ENCODE measurements at places on chromosomes 1 and 21.

DNA sequence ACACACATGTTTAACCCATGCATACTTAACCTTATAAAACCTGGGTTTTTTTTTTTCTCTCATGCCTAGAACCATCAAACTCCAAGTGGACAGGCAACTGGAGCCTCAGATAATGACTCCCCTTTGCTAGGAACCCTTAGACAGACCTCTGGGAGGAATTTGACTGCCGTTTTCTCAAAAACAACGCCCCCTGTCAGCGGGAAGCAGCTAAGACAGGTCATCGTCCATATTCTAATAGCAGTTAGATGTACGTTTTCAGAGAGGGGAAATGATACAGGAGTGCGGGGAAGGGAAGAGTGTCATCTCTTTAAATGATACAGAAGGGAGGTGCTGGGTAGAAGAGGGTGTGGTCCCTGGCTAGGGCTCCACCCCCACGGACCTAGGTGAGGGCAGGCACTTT, 34.7 kb downstream of the LRRC3 start:
- DNase-seq, result no peak

GRCh38 chr1:169019419-169020058, 87.0 kb upstream of the ATP1B1 start:
- no peak for DNase-seq

DNA sequence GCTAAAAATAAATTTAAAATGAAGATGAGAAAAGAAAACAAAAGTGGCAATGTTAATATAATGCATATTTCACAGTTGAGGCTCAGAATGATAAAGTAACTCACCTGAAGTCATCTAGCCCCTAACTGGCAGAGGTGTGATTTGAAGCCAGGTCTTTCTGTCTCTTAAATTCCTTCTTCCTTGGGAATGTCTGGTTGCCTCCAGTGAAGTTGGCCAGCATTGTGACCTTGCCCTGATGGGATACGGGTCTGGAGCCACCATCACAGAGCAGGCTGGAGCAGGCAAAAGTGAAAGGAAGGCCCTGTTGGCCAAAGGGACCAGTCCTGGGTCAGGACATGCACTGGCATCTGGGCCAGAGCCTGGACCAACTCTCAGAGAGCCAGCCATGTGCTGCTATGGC, 111.7 kb downstream of the EPHB2 start:
- DNase-seq, result no peak

DNA sequence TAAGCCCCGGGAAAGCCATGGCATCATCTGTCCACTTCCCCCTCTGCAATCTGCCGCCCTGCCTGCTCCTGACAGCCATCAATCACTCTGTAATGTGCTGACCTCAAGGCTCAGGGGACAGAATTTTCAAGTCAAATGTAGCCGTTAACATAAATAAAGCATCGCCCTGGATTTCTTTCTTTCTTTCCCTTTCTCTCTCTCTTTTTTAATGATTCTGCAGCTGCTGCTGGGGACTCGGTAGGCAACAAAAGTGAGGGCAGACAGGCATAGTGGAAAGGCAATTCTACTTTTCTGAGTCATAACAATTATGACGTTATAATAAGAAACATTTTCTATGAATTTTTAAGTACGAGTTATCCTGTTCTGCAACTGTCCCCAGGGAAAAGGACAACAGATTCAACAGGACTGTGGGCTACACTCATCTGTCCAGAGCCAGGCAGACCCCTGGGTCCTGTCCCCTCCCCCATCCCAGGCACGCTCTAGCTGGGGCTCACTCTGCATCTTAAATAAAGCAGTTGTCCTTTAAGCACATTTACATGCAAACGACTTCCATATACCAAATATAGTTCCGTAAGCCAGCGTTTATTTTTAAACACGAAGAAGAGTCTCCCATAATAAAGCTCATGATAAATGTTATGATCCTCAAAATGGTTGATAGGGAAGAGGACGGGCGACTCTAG, 78.7 kb downstream of the SSBP3 start:
- no peak for DNase-seq

GRCh38 chr1:99784143-99784542, 17.7 kb upstream of the FRRS1 start:
- DNase-seq, result no peak

DNA sequence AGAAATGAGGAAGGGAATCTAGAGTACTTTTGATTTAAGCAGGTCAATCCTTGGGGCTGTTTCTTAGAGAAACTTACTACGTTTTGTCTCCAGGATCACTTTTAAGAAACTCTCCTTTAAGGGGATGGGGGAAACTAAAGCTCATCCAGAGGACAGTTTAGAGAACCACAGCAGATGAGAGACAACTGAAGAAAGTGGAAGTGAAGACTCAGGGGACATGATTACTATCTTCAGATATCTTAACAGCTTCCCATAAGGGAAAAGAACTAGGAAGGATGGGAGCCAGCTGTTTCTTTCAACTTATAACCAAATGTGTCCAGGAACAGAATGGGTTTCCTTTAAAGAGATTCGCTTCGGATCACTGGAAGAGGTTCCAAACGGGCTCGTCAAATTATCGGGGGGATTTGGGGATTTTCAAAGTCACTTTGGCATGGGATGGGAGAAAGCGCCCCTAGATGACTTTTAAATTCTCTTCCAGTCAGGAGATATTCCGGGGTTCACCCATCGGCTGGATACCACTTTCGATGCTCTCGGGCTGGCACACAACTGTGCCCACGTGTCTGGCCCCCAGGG, 1.2 kb downstream of the SCMH1 start:
- no peak for DNase-seq

- peak; percentile 16 for DNase-seq
These were observed 3.1 kb downstream of the BTG2 start for GRCh38 chr1:203308328-203308922.

GRCh38 chr1:167683641-167684502, 37.9 kb upstream of the MPZL1 start:
- no peak for DNase-seq

DNA sequence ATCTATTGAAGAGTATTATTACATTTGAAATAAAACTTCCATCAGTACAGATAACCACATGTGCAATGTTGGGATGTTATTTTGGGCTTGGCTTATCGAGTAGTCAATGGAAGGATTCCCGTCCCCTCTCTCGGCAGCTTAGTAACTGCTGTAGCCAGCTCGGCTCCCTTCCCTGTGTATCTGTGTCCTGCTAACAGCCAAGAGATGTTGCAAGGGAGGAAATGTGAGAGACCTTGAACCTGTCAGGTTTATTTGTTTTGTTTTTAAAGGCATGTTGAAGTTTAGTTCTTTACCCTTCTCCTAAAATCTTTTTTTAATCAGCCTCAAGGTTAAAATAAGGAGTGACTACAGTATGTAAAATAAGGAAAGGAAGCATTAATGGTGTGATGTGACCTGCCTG, 13.6 kb upstream of the TARS2 start:
- no peak for DNase-seq

- DNase-seq, result peak; percentile 8
These were observed 396.7 kb downstream of the PTPRU start for GRCh38 chr1:29632806-29633615.

- DNase-seq, result no peak
These were observed 37.6 kb downstream of the DIPK1A start for GRCh38 chr1:92923664-92924063.

GRCh38 chr21:31987696-31988095, 114.9 kb downstream of the HUNK start:
- DNase-seq, result no peak

DNA sequence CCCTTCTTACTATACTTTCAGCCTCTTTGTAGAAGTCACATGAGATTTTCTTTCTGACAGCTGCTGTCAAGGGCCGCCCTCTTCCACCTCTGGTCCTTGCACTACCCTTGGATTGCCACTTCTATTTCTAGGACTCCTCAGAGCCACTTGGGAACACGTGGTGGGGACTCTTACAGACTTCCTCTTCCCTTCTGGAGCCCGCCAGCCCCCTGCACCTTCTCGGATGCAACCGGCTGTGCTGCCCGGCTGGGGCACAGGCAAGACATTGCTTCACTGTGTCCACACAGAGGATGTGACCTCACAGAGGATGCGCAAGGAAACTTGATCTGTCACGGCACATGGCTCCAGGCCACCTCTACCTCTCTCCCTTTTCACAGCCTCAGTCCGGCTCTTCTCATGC, 2.4 kb upstream of the IKBKE start:
- no peak for DNase-seq

DNA sequence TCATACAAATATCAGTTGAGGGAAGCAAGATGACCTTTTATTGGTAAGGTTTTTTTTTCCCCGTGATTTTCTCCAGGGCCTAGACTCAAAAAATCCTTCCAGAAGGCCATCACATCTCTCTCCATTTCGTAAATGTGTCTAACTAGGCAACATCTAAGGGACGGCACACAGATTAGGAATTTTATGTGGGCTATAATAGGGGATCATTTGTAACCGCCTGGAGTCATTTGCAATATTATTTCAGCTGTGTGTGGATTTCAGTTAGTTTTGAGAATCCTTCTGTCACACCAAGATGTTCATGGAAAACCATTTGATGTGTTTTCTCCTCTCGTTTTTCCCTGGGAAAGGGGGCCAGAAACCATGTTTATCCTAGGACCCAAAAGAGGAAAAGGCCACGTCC, 63.1 kb downstream of the ATP5PO start:
- DNase-seq, result no peak

GRCh38 chr21:21007606-21008005, 9.4 kb downstream of the NCAM2 start:
- DNase-seq, result no peak

DNA sequence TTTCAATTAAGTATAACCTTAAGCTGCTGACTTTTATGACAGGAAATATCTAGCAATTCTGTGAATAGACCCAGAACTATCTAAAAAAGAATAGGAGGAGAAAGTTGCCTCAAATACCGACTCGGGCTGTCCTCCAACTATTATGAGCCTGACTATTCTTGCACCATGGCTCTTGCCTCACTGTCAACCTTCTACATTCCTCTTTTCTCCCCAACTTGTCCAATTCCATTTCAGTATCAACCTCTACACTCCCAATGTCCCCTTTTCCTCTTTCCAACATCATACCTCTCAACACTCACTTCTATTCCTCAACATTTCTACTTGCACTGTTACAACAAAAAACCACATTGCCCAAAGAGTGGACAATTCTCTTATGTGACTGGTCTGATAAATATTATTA, 2.3 kb downstream of the ZZZ3 start:
- DNase-seq, result no peak

- DNase-seq, result no peak
These were observed 58.1 kb downstream of the HLCS start for GRCh38 chr21:36908260-36908908.

- DNase-seq, result no peak
These were observed 175.6 kb upstream of the HP1BP3 start for GRCh38 chr1:20962576-20963258.
